ENCODE measurements at places on chromosomes 3 and 15. TPM values are rescaled to one million over a fixed set of nuclear protein-coding genes. Genes with fewer than 3 reads are reported as not detected.
A peak's percentile ranks its signal among the peaks of the same experiment; 100 is the strongest.

DNA sequence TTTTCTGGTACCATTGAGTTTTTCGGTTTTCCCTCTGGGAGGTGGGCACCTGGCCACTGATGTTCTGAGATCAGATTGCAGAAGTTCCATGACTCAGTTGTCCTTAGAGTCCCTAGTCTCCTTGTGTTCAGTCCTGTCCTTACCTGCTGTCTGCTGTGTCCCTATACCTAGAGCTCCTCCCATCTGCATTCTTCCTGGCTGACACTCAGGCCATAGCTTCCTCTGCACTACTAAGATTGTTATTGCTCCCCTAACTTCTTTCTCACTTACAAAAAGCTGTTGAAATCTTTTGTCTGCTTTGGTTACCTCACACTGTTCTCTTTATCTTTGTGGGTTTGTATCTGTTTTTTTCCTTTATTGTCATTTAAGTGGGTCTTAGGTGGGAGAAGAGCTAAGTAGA is 13.2 kb downstream of the USP3 start:
- no peaks in the 10 kb centered on the region for H3K27me3 ChIP-seq
- H3K27ac ChIP-seq = no peak overlapping the region
- H3K36me3 ChIP-seq = no peaks in the 10 kb centered on the region

GRCh38 chr15:38461066-38461833 is 7.3 kb downstream of the FAM98B start:
- H3K4me1 ChIP-seq = peaks cover 10% of the 10 kb centered on the region
- DNase-seq = no peak
- H3K27ac ChIP-seq = no peak overlapping the region
- no peaks in the 10 kb centered on the region for H3K36me3 ChIP-seq

Gene ZDHHC19
- total RNA-seq = not detected

Gene MUSTN1
- total RNA-seq = 1,165 TPM

DNA sequence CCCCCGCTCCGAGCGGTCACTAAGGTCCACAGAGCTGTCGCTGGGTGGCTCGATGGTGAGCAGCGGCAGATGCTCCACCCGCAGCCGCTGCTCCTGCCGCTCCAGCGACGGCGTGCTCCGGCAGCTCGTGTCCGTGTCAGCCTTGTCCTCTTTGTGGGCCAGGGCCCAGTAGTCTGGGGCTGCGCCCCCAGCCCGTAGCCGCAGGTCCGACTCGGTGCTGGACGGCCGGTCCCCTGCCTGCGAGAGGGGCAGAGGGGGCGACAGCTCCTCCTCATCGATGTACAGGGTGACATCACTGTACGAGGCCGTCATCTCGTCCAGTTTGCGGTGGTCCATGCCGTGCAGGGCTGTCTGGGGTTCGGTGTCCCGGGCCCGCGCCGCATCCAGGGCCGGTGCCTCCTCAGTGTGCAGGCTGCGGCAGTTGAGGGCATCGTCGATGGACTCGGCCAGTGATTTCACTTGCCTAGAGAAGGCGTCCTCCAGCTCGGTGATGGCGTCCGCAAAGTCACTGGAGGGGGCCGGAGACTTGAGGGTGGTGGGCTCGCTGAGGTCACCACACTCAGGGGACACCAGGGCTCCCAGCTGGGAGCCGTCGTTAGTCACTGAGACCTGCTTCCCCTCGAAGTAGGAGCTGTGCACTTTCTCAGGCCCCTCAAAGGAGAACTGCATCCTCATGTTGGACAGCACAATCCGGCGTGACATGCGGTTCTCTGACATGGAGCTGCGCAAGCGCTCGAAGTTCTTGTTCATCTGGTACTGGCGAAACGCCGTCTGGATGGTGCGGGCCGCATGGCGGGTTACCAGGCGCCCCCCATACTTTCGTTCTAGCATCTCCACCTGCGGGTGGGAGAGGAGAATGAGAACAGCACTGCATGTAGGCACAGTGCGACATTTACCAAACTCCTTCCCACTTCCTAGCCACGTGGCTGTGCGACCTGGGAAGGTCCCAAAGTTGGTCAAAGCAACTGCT is 94.8 kb upstream of the RPL32 start:
- no peak for DNase-seq
- no peaks in the 10 kb centered on the region for H3K27me3 ChIP-seq
- peak overlapping the region; percentile 91 for H3K27ac ChIP-seq
- H3K4me1 ChIP-seq = peaks cover 63% of the 10 kb centered on the region

- no peaks in the 10 kb centered on the region for H3K36me3 ChIP-seq
- no peak for DNase-seq
- H3K27me3 ChIP-seq = no peaks in the 10 kb centered on the region
Observed at GRCh38 chr3:17928502-17929145, 186.2 kb upstream of the TBC1D5 start.

Gene EPHA3
- 0.71 TPM for total RNA-seq

- no peaks in the 10 kb centered on the region for H3K4me1 ChIP-seq
- H3K27me3 ChIP-seq = no peaks in the 10 kb centered on the region
- no peak overlapping the region for H3K27ac ChIP-seq
- no peak overlapping the region for H3K4me3 ChIP-seq
- H3K36me3 ChIP-seq = no peaks in the 10 kb centered on the region
Observed at GRCh38 chr3:7798276-7798675, 703.3 kb upstream of the LMCD1 start.

GRCh38 chr3:156535162-156535627 is 19.7 kb downstream of the SSR3 start:
- DNase-seq = peak; percentile 74
- peak overlapping the region; percentile 19 for H3K27ac ChIP-seq
- H3K36me3 ChIP-seq = peaks cover 24% of the 10 kb centered on the region
- H3K4me3 ChIP-seq = no peak overlapping the region
- H3K27me3 ChIP-seq = no peaks in the 10 kb centered on the region
- H3K4me1 ChIP-seq = no peaks in the 10 kb centered on the region

DNA sequence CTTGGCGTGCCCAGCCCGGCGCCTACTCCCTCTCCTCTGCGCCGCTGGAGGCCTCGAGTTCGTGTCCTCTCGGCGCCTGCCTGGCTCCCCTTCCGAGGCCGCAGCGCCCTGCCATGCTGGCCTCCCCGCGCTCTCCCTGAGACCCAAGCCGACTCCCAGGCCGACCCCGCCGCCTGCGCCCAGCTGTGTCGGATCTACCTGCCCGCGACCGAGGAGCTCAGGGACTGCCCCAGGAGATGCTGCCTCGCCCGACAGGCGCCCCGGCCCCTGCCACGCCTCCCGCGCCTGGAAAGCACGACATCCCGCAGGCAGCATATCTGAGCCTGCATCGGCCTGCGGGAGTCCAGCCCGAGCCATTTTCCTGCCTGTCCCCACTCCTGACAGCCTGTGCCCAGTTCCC is 16.1 kb downstream of the PAQR9 start:
- peak; percentile 47 for DNase-seq
- H3K36me3 ChIP-seq = no peaks in the 10 kb centered on the region
- peak overlapping the region; percentile 36 for H3K4me3 ChIP-seq

GRCh38 chr3:44136421-44136820 is 105.3 kb upstream of the TOPAZ1 start:
- no peak overlapping the region for H3K27ac ChIP-seq
- no peaks in the 10 kb centered on the region for H3K27me3 ChIP-seq
- H3K4me1 ChIP-seq = no peaks in the 10 kb centered on the region
- H3K36me3 ChIP-seq = no peaks in the 10 kb centered on the region

Gene COPG1
- 60.8 TPM for total RNA-seq

DNA sequence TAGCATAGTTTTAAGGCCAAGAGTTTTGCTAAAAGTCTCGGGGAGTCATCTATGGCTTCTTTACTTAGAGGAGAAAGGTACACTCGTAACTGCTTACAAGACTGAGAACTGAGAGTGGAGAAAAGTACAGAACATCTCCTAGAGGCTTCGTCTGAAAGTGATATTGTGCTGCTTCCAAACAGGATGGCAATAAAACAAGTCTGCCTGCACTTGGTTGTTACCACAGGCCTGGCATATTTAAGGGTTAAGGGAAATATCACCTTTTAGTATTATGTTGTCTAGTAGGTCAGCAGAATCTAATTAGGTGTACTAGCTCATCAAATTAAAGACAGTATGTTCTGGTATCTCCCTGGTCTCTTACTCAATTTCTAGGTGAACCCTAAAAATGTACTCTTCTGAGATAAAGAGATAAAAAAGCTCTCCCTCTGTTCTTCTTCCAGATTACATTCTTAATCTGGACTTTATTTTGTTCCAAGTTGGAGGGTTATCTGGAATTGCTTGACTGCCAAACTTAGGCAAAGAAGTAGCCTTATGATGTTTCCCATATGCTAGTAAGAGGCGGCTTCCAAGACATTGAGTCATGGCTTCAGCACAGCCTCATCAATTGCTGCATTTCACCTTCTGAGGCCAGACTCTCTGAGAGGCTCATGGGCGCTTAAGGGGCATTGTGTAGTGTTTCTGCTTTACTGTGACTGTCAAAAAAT is 181.3 kb downstream of the LSAMP start:
- H3K4me3 ChIP-seq = no peak overlapping the region
- DNase-seq = no peak
- H3K4me1 ChIP-seq = no peaks in the 10 kb centered on the region
- H3K36me3 ChIP-seq = no peaks in the 10 kb centered on the region
- no peaks in the 10 kb centered on the region for H3K27me3 ChIP-seq

Gene GOLGA6L7
- not detected for total RNA-seq

GRCh38 chr3:184314700-184315542 is 515 bp downstream of the EIF4G1 start:
- peak; percentile 96 for DNase-seq
- peak overlapping the region; percentile 96 for H3K27ac ChIP-seq
- no peaks in the 10 kb centered on the region for H3K27me3 ChIP-seq
- H3K4me3 ChIP-seq = peak overlapping the region; percentile 80
- H3K4me1 ChIP-seq = peaks cover 40% of the 10 kb centered on the region

DNA sequence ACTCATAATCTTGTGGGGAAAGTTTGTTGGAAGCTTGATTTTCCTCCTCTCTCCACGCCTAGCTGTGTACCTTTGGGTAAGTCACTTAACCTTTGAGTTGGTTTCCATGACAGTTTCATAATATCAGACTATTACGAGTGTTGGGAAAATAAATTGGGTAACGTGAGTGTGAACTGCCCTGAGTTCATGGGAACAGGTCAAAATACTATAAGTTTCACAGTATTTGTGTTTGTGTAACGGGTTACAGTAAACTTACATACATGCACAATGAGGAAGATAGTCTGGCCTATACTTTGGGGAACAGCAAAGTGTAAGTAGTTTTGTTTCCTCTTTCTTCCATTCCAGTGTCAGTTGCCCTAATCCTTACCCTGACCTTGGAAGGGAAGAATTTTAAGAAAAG is 509.9 kb downstream of the MECOM start:
- no peaks in the 10 kb centered on the region for H3K27me3 ChIP-seq
- no peaks in the 10 kb centered on the region for H3K36me3 ChIP-seq
- H3K4me1 ChIP-seq = no peaks in the 10 kb centered on the region
- no peak overlapping the region for H3K4me3 ChIP-seq
- H3K27ac ChIP-seq = no peak overlapping the region

DNA sequence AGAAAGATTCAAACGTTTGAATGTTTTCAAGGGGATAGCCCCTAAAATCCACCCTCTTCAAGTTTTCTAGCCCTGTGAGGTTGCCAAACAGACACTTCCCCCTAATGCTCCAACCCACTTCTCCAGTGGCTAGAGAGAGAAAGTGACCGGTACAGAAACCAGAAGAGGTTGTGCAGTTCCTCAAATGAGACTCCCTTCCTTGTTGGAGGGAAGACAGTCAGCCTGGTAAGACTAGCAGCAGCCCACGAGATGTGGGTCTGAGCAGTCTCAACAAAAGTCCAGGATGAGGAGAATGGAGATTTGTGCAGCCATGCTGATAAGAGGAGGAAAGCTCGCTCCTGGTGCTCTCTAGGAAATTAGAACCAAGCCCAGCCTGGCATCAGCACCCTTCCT is 222.8 kb upstream of the TPRG1 start:
- H3K27ac ChIP-seq = peak overlapping the region; percentile 94
- peaks cover 44% of the 10 kb centered on the region for H3K4me1 ChIP-seq
- no peak for DNase-seq
- H3K27me3 ChIP-seq = no peaks in the 10 kb centered on the region
- peak overlapping the region; percentile 53 for H3K4me3 ChIP-seq

- peak overlapping the region; percentile 90 for H3K4me3 ChIP-seq
- peak overlapping the region; percentile 99 for H3K27ac ChIP-seq
- H3K36me3 ChIP-seq = no peaks in the 10 kb centered on the region
- no peaks in the 10 kb centered on the region for H3K27me3 ChIP-seq
- DNase-seq = peak; percentile 70
Observed at GRCh38 chr15:29822684-29823459, 604 bp upstream of the TJP1 start.

Gene LRRC3B
- 0.54 TPM for total RNA-seq

GRCh38 chr15:70742928-70743327 is 20.4 kb downstream of the UACA start:
- no peak for DNase-seq
- peak overlapping the region; percentile 90 for H3K27ac ChIP-seq
- H3K4me1 ChIP-seq = peaks cover 68% of the 10 kb centered on the region
- H3K36me3 ChIP-seq = no peaks in the 10 kb centered on the region

- no peak overlapping the region for H3K27ac ChIP-seq
- H3K4me1 ChIP-seq = no peaks in the 10 kb centered on the region
- H3K27me3 ChIP-seq = no peaks in the 10 kb centered on the region
- DNase-seq = no peak
Observed at GRCh38 chr15:49079340-49080039, 33.2 kb upstream of the SECISBP2L start.

Gene MUC20
- 1.6 TPM for total RNA-seq

GRCh38 chr3:30400926-30401325 is 205.5 kb upstream of the TGFBR2 start:
- H3K27ac ChIP-seq = no peak overlapping the region
- peaks cover 8% of the 10 kb centered on the region for H3K4me1 ChIP-seq
- no peak overlapping the region for H3K4me3 ChIP-seq
- H3K36me3 ChIP-seq = no peaks in the 10 kb centered on the region
- no peaks in the 10 kb centered on the region for H3K27me3 ChIP-seq
- no peak for DNase-seq

DNA sequence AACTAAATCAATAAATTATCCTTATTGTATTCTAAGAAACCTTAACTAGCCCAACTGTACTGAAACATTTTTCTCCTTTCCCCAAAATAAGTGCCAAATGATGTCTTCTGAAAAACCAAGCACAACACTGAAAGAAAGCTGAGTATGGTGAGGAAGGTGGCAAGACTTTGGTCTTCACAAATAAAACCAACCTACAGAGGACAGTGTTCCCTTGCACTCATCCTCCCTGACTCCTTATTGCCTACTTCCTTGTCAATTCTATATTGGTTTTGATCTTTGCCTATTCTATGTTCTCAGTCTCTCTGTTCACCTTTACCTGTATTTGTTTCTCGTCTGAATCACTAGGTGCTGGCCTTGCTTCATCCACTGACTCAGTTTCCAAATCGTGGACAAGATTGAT is 490.1 kb upstream of the ZNF385D start:
- no peaks in the 10 kb centered on the region for H3K4me1 ChIP-seq
- H3K4me3 ChIP-seq = no peak overlapping the region
- H3K27ac ChIP-seq = no peak overlapping the region
- DNase-seq = no peak
- H3K27me3 ChIP-seq = no peaks in the 10 kb centered on the region
- H3K36me3 ChIP-seq = no peaks in the 10 kb centered on the region

DNA sequence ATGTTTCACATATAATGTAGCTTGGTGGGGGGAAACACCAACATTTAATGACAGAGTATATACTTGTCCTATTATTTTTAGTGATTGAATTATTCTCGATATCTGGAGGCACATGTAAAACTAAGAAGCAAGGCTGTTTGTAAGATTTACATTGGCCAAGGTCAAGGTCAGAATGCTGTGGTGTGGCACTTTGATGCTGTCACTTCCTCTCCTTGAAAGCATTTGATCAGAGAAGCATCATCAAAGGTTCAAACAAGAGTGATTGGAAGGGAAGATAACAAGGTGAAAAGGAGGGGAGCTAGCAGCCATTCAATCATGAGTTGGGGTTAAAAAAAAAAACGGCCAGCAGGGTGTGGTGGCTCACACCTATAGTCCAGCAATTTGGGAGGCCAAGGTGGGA is 26.4 kb downstream of the RTF1 start:
- H3K27ac ChIP-seq = no peak overlapping the region
- H3K4me3 ChIP-seq = no peak overlapping the region
- H3K4me1 ChIP-seq = no peaks in the 10 kb centered on the region

Gene CKMT1A
- not detected for total RNA-seq

GRCh38 chr3:44128057-44128775 is 113.5 kb upstream of the TOPAZ1 start:
- no peak for DNase-seq
- H3K36me3 ChIP-seq = no peaks in the 10 kb centered on the region
- H3K4me1 ChIP-seq = no peaks in the 10 kb centered on the region

Data from psoas muscle (tissue), 8 donors.